Psoas muscle (tissue), 8 donors: ENCODE measurements at places on chromosomes 5 and 9. TPM values are rescaled to one million over a fixed set of nuclear protein-coding genes. Genes with fewer than 3 reads are reported as not detected.

DNA sequence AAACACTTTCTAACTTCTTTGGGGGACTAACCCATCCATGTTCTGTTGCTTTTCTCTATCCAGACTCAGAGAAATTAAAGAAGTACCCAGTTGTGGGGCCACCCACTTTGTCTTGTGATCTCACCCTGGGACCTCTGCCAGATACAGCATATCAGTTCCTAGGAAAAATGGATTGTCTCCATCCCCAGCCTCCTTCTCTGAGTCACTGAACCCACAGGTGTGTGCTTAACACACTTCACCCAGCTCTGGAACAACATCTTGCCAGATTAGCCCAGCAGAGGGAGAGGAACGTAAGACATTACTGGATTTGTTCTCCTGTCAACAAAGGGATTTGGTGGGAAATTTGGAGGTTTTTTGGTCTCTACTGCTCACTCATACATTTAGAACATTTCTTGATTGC lies 19.2 kb downstream of the FAM240B start:
- DNase-seq, result no peak

GRCh38 chr9:38053697-38054461 lies 15.1 kb downstream of the SHB start:
- no peak for DNase-seq

- no peak for DNase-seq
Observed at GRCh38 chr5:22938362-22938761, 85.2 kb upstream of the CDH12 start.

- peak; percentile 22 for DNase-seq
Observed at GRCh38 chr5:113336975-113337374, 97.8 kb downstream of the TSSK1B start.

- no peak for DNase-seq
Observed at GRCh38 chr5:95672641-95673040, 10.2 kb downstream of the SPATA9 start.

GRCh38 chr5:176884571-176884890 lies 14.6 kb downstream of the HK3 start:
- no peak for DNase-seq

DNA sequence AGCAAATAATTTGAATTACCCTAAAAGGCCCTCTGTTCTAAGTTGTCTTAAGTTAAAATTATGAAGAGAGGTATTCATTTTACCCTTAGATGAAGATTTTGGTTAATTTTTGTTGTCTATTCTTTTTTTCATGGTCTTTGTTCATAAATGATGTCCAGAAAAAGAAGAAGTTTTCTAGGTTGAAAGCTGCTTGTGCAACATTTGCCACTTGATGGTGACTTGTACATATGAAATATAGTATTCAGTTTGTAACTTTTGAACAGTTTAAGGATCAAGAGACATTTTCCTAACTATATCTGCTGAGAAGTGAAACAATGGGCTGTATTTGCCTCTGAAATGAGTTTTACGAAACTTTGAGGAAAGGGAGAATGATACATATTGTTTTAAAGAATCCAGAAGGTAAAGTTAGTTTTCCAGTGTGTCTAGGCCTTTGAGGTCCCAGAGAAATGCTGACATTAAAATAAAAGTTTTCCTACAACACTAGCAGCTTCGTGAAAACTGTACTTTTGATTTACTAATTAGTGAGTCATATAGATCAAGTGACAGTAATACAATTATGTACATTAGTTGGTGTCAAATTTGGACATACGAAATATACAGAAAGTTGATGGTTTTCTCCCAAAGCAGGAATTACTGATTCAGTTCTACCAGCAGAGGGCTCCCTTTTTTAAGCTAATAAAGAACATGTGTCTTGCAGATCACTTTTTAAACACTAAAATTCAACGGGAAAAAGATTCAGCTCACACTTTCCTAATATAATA lies 70.5 kb downstream of the PIK3R1 start:
- DNase-seq, result no peak

The GRXCR2 gene
- total RNA-seq, result not detected

The PCAT7 gene
- 0.42 TPM for total RNA-seq

DNA sequence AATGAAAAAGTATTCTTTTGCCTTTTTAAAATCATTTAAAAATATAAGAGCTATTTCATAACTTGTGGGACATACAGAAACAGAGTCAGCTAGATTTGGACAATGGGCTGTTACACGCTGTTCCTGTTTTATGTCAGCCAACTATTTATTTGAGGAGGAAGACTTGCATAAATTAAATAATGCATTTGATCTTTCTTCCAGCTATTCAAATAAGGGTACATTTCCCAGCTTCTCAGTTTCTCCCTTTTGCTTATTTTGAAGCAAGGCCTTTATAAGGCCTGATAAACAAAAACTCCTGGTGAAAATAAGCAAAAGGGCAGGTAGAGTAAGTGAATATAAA lies 6.5 kb downstream of the STOM start:
- DNase-seq, result no peak

The LCN1 gene
- total RNA-seq, result not detected

The TMEM215 gene
- not detected for total RNA-seq

The ANKRD18A gene
- total RNA-seq, result not detected

- peak; percentile 50 for DNase-seq
Observed at GRCh38 chr5:112210430-112211005, 208.6 kb downstream of the EPB41L4A start.

DNA sequence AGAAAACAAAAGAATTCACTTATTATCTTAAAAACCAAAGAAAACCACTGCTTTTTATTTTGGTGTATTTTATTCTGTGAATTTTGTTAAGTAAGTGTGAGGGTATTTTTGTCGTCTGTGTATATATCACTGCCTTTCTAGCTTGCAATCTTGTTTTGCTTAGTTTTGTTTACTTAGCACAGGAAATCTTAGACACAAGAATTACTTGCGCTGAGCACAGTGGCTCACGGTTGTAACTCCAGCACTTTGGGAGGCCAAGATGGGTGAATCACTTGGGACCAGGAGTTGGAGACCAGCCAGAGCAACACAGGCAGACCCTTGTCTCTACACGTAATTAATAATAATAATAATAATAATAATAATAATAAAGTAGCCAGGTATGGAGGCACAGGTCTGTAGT lies 230.3 kb downstream of the PAPPA start:
- no peak for DNase-seq

The CFAP90 gene
- not detected for total RNA-seq

The PITX1 gene
- 42.7 TPM for total RNA-seq

DNA sequence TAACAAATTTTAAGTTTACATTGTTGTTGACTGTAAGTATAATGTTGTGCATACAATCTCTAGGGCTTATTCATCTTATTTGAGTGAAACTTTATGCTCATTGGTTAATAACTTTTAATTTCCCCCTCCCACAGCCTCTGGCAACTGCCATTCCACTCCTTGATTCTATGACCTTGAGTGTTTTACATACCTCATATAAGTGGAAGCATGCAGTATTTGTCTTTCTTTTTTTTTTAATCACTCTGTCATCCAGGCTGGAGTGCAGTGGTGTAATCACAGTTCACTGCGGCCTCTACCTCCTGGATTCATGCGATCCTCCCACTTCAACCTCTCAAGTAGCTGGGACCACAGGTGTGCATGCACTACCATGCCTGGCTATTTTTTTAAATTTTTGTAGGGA lies 83.9 kb downstream of the KCTD16 start:
- DNase-seq, result no peak

DNA sequence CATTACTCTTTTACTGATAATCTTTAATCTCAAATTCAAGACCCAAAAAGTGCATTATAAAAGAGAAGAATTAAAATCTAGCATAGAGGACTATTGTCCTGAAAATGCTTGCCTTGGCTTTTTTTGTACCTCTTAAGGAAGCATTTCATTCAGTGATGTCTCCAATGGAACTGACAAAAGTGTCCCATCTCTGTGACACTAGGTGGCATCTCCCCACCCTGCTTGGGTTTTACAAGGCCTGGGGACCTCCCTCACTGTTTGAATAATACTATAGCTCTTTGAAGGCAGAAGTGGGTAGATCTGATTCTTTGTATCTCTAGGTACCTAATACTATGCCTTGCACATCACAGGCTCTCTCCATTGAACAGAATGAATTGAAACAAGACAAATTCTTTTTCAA lies 180.6 kb downstream of the EPB41L4A start:
- DNase-seq, result no peak

- no peak for DNase-seq
Observed at GRCh38 chr9:81898851-81899250, 29.4 kb upstream of the SPATA31D4 start.

DNA sequence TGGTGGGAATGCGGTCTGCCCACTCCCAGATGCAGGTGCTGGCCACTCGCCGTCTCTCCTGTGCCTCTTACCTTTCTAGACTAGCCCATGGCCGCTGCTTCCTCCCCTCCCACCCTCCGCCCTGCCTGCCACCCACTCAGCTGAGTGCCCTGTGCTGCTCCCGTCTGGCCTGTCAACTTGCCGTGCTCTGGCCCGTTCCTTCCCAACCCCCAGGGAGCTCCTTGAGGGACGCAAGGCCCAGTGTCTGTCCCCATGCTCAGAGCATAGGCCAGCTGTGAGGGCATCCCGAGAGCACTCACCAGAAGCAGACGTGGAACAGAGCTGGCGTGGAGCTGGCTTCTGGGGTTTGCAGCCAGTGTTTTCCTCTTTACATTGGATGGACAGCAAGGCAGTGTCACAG lies 20.2 kb downstream of the HNRNPH1 start:
- DNase-seq, result no peak

- DNase-seq, result no peak
Observed at GRCh38 chr9:136316896-136317676, 10.3 kb upstream of the GPSM1 start.

The ALAD gene
- 13.1 TPM for total RNA-seq

The HRCT1 gene
- total RNA-seq, result 0.95 TPM
